ENCODE measurements at places on chromosomes 12 and 14.

- no peak for DNase-seq
Measured at GRCh38 chr14:75399843-75400775, 27.7 kb upstream of the JDP2 start.

DNA sequence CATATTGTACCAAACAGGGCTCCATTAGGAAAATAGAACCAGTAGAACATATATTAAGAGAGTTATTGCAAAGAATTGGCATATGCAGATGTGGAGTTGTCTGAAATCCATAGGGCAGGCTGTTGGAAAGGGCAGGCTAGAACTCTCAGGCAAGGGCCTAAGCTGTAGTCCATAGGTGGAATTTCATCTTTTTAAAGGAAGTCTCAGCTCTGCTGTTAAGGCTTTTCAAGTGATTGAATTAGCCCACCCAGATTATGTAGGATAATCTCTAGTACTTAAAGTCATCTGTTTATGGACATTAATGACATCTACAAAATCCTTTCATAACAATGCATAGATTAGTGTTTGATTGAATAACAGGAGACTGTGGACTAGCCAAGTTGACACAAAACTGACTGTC lies 59.4 kb downstream of the RAD51B start:
- no peak for DNase-seq

GRCh38 chr12:62258231-62258630 lies 2.0 kb upstream of the USP15 start:
- no peak for DNase-seq

- DNase-seq, result no peak
Measured at GRCh38 chr12:110249105-110249504, 31.9 kb upstream of the ATP2A2 start.

DNA sequence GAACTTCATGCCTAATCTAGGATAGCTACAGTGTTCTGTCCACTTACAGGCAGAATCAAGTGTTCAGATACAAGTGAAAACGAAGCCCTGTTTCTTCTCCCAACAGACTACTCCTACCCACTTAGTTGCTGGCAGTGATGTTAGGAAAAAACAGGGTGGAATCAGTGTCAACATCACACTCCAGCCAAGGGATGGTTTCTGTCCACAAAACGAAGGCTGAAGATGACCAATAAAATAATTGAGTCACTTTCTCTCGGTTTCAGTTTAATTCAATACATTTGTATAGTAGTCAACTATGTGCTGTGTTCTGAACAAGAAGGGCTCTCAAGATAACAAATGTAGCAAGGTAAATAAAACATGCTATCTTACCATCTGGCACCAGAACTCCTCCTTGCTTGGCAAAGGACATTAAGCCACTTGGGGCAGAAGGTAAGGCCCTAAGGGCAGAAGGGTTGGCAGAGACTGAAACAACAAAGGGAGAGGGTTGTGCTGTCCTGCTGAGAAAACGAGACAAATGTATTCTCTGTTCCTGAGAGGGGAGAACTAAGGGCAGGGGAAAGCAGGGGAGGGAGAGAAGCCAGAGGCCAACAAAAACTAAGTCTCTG lies 393.6 kb downstream of the DPF3 start:
- no peak for DNase-seq

- no peak for DNase-seq
Measured at GRCh38 chr14:37894463-37894862, 299.0 kb downstream of the TTC6 start.

DNA sequence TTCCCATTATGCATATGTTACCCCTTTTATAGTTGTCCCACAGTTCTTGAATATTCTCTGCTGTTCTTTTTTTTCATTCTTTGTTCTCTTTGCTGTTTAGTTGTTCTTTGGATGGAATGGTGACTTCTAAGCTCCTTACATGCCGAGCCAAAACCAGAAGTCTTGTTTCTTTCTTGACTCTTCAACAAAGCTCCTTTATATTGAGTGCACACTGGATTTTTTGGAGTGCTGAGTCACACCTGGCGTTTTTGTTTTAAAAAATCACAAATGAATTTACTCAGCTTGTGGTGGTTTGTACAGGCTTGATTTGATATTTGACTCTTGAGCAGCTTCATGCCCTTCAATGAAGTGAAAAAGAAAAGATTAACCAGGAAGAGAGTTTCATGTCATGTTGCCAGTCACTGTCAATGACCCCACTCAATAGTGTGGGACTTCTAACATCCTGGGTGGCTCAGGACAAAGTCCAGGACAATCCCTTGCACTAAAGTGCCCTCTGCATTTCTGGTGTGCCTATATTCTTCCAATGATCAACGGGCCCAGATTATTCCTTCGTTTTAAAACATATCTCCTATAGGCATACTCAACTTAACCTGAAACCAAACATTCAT lies 112.4 kb upstream of the SLC38A4 start:
- DNase-seq, result no peak

GRCh38 chr14:64685371-64686281 lies 18.6 kb upstream of the PLEKHG3 start:
- no peak for DNase-seq

DNA sequence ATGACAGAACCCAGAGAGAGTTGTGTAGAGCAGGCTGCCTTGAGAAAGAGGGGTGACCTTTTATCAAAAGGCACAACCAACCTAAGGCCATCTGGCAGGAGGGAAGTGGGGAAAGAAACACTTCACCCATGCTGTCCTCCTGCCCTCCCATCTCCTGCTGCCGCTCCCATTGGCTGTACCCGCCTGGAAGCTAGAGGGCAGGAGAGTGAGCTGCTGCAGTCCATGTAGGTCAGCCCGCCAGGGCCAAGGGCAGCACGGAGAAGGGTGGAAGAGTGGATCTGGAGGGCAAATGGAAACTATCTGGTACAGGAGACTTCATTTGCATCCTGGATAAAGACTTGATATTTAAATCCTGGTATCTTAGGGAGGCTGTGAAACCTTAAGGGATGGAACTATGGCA lies 11.5 kb upstream of the CABP1 start:
- no peak for DNase-seq

DNA sequence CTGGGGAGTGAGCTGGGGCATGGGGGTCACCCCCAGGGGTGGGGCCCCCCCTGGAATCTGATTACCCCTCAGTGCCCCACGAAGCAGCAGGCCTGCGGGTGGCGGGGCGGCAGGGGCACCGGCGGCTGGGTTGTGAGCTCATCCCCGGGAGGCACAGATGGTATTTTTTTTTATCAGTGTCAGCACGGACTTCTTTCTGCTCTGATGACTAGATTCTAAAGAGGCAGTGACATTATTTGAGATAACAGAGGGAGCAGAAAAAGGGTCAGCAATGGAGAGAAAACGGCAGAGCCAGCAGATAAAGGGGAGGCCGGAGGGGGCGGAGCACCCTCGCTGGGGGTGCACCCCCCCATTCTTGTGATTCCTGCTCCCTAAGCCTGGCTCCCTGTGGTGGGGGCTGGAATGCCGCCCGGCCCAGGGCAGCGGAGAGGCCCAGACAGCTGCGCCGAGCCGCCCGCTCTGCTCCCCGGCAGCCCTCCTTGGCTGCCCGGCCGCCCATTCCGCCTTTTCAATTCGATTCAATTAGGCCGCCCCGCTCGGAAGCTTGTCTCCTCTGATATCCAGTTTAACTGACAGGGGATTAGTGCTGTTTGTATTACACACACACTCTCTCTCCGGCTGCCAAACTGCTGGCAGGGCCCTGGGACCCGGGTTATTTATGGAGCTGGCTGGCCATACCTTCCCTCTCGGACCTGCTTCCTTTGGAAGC lies 32.9 kb downstream of the MVK start:
- no peak for DNase-seq

- no peak for DNase-seq
Measured at GRCh38 chr14:102711946-102712345, 65.3 kb upstream of the TRAF3 start.

DNA sequence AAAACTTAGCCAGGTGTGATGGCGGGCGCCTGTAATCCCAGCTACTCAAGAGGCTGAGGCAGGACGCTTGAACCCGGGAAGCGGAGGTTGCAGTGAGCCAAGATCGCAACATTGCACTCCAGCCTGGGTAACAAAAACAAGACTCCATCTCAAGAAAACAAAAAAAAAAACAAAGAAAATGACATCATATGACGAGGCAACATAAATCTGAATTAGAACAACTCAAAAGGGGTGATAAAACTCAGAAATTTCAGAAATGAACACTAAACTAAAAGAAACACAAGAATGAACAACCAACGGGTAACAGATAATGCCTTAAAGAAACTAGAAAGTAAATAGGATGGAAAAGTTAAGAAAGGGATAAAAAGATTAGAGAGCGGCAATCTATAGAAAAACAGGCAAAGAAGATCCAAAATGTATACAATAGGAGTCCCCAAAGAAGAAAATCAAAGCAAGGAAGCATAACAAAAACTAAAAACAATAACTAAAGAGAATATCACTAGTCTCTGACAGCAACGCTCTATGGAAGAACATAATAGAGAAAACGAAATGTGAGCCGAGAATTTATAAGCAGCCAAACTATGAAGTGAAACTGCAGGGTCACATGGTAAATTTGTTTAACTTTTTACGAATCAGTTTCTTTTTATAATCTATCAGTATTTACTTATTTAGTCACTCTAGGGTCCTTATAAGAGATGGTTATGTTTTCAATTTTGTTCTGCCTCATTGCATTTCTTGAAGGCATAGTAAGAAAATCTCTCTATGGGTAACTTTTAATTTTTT lies 45.7 kb downstream of the SPPL3 start:
- no peak for DNase-seq

DNA sequence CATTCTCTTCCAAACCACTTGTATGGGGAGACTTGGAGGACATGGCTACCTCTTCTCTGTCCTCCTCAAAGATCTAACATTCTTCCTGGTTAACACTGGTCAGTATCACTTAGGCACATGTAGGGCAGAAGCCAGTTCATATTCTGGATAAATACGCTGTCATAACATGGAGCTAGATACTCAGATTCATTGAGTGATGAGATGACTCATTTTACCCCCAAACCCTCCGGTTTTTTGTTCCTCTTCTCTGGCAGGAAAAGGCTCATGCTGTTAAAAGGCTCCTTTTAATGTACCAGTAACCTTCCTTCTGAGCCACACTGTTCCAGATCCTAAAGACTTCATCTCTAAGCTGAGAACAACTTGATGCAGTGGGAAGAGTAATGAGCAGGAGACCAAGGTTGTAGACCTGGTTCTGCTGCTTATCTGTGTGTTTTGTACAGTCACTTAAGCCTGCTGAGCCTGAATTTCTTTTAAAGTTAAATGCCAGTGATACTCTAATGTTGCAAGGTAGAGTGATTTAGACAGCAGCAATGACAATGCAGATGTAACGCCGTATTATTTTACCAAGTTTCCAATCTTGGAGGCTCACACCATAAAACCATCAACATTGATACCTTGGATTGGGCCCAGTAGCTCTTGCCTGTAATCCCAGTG lies 57.3 kb upstream of the ELK3 start:
- DNase-seq, result no peak

DNA sequence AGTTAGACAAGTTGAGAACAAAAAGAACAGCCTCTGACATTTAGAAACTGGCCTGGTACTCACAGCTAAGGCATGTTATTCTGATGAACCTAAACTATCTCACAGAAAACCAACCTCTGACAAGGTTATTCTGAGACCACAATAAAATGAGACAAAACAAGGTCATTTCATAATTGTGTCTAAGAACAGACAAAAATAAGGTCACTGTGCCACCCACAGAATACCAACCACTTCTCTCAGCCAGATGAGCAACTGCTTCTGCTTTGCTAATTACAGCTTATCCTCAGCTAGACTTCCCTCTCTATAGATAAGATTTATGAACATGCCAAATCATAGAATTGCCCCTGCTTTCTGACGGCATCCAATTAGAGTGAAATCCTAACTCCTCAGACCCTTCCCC lies 52.2 kb upstream of the CRACR2A start:
- DNase-seq, result no peak

GRCh38 chr12:39779768-39780340 lies 160.3 kb upstream of the ABCD2 start:
- no peak for DNase-seq

- no peak for DNase-seq
Measured at GRCh38 chr12:49059045-49059298, 1.6 kb downstream of the KMT2D start.

GRCh38 chr12:17015501-17015900 lies 409.5 kb upstream of the LMO3 start:
- DNase-seq, result no peak

DNA sequence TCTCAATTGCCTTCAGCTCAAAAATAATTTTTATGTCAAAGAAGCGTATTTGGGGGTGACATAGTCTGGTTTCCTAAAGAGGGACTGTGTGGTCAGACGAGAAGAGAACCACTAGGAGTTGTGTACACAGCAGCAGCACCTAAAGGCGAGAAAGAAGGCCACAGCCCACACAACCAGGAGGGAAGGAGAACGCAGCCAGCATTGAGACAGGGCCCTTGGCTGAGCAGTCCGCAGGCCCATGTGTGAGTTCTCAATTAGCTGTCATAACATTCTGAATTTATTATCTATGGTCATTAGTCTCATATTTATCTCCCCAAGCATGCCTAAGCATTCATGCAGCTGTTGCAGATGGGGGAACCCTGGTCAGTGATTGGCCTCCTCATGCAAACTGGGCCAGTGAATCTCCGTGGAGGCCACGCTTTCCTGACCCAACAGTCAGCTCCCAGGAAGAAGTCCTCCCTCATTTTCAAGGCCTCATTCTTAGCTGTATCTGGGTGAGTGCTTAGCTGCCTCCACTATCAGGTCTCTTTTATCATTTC lies 81.2 kb upstream of the ATF7IP start:
- DNase-seq, result no peak

GRCh38 chr14:69459122-69459521 lies 25.4 kb upstream of the PLEKHD1 start:
- DNase-seq, result no peak

DNA sequence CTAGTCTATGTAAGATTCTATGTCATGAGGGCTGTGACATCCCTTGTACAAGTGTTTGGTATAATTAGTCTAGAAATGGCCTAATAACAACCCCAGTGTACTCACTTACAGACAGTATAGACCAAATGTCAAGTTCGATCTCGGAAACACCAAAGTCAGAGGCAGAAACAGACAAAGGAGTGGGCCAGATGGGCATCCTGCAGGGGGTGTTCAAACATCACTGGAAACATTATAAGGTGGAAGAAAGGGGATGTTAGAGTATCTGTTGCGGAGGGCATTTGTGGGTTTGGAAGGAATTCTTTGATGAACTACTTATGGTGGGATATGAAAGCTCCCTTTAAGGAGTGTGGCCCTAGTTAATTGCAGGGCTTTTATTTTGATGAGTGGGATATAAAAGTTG lies 134.6 kb downstream of the ESR2 start:
- no peak for DNase-seq

GRCh38 chr12:48694038-48694437 lies 12.0 kb upstream of the KANSL2 start:
- no peak for DNase-seq

Data from stimulated activated CD8-positive, alpha-beta memory T cell treated with anti-CD3 and anti-CD28 coated beads, Interleukin-15, amount 100 ng/mL, for 24 hours (primary cell).